ENCODE measurements at places on chromosomes 13 and 19.

- no peak for DNase-seq
These were observed 35.1 kb downstream of the USPL1 start for GRCh38 chr13:30652746-30653386.

DNA sequence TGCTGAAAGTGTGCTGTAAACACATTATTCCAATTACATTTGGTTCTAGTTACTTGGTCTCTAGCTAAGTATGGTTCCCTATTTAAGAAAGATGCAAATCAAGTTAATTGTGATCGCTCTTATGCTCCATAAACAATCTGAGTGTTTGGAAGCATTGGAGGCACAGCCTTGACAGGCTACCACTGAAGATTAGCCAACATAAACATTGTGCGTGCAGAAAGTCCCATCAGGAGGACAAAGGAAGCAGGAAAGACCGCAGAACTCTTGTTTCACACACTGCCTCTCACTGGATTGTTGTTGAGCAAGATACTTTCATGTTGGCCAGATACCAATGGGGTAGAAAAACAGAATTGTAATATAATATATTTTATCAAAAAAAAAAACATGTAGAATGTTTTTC, 814.4 kb downstream of the EFNB2 start:
- DNase-seq: no peak

GRCh38 chr19:18743784-18744418, 47.2 kb downstream of the COMP start:
- DNase-seq: peak; percentile 52

GRCh38 chr19:38932425-38933179, 1.9 kb downstream of the MRPS12 start:
- peak; percentile 50 for DNase-seq

DNA sequence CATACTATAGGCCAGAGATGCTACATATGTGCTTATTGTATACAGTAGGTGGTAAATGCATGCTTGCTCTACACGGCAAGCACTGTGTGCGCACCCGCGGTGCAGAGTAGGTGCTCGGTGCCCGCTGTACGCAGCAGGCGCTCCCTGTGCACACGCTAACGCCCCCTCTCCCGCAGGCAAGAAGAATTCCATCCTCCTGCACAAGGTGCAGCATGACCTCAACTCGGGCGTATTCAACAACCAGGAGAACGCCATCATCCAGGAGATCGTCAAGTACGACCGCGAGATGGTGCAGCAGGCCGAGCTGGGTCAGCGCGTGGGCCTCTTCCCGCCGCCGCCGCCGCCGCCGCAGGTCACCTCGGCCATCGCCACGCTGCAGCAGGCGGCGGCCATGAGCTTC, 17.7 kb downstream of the POLRMT start:
- DNase-seq: no peak

DNA sequence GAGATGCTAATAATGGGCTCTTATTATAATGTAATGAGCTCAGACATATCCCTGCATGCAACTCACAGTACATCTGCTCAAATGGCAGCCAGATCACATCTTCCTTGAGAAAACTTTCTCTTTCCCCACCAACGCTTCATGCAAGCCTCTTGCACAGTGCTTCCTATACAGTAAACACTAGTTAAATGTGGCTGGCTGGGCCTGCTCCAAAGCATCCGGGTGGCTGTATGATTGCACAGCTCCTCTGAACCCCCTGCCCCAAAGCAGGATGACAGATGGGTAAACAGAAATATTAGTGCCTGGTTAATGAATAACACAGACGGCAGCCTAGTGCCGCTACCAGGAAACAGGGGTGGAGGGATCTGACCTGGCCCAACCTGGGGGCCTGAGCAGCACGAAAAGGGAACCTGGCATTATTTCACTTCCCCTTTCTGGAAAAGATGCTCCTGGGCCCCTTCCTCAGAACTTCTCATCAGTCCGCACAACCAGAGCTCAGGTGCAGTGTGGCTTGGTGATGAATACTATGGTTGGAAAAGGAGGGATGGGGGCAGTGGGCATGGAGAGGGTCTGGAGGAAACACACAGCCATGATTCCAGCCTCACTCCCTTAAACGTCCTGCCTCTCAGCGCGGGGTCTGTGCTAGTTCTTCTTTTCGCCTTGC, 10.8 kb downstream of the FFAR2 start:
- no peak for DNase-seq

- no peak for DNase-seq
These were observed 21.8 kb upstream of the PNMA8B start for GRCh38 chr19:46517471-46517870.

- no peak for DNase-seq
These were observed 50.7 kb downstream of the ZNF723 start for GRCh38 chr19:22882797-22883196.

GRCh38 chr19:8445488-8446001, 770 bp downstream of the HNRNPM start:
- peak; percentile 68 for DNase-seq

GRCh38 chr13:78485803-78486202, 117.5 kb downstream of the POU4F1 start:
- DNase-seq: no peak

- DNase-seq: no peak
These were observed 4.5 kb downstream of the CCNA1 start for GRCh38 chr13:36436811-36437210.

GRCh38 chr13:32581177-32581786, 5.0 kb upstream of the PDS5B start:
- no peak for DNase-seq

DNA sequence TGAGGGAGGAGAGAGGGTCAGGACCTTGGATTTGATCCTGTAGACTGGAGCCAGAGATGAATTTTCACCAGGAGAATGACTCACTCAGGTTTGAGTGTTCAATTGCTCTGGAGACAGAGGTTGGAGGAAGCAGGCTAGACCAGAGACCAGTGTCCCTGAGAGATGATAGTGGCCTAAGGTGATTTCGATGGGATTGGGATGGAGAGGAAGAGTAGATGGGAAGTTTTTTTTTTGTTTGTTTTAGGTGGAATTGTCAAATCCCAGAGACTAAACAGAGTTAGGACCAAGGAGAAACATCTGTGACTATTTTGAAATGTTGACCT, 2.3 kb downstream of the CEBPG start:
- no peak for DNase-seq

DNA sequence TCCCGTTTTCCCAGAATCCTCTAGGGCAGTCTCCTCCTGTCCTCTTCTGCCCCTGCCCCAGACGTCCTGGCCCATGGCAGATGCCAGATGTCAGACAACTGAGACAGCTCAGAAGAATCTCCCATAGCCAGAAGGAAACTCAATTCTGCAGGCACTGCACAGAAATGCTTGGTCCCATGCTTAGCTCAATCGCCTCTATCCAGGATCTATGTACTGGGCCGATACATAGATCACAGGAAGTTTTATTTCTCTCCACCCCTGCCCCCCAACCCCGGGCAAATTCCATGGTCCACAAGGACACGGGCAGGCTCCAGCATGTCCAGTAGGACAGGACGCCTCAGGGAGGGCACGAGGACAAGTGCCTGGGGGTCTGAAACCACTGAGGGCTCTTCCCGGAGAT, 4.8 kb downstream of the MBD3 start:
- no peak for DNase-seq

GRCh38 chr19:50505856-50506611, 5.0 kb downstream of the JOSD2 start:
- DNase-seq: no peak

- no peak for DNase-seq
These were observed 265.7 kb downstream of the DIAPH3 start for GRCh38 chr13:59898066-59898465.

- DNase-seq: peak; percentile 80
These were observed 11.6 kb upstream of the OR1M1 start for GRCh38 chr19:9075064-9075949.

DNA sequence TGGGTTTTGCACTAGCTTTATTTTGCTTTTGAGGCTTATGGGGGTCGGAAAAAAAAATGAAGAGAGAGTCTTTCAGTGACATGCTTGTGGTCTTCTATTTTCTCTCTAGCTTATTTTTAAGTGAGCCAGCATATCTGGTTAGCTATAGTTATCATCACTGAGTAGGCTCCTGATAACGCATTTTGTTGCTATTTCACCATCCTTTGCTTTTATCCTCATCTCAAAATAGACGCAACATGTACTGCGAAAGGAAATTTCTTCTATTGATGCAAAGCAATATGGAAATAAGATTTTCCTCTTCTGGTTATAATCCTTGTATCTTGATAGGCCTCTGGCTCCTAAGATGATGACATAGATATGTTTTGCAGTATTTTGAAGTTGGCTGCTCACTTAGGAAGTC, 273.8 kb downstream of the OXGR1 start:
- no peak for DNase-seq

DNA sequence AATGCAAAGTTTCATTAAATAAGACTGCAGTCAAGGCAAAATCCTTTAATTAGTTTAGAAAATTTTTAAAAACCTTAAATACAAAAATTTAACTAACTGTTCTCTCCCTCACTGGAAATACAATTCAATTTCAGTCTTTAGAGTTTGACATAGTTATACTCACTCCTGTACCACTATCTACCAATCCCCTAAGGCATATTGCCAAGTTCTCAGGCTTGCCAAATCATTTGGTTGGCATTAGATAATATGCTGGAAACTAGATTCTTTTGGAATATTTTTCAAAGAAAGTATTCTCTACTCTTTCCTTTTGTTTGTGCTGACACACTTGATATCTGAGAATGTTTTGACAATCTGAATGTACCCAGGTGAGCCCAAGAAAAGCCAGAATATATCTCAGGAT, 77.2 kb downstream of the TSC22D1 start:
- no peak for DNase-seq

GRCh38 chr19:15640294-15640903, at the start of gene CYP4F3:
CYP4F3 (plus strand) TSS chr19:15640897; CDS start chr19:15641416, 519 bp downstream.
- peak; percentile 36 for DNase-seq

GRCh38 chr19:262125-262524, 29.1 kb downstream of the PLPP2 start:
- DNase-seq: no peak

DNA sequence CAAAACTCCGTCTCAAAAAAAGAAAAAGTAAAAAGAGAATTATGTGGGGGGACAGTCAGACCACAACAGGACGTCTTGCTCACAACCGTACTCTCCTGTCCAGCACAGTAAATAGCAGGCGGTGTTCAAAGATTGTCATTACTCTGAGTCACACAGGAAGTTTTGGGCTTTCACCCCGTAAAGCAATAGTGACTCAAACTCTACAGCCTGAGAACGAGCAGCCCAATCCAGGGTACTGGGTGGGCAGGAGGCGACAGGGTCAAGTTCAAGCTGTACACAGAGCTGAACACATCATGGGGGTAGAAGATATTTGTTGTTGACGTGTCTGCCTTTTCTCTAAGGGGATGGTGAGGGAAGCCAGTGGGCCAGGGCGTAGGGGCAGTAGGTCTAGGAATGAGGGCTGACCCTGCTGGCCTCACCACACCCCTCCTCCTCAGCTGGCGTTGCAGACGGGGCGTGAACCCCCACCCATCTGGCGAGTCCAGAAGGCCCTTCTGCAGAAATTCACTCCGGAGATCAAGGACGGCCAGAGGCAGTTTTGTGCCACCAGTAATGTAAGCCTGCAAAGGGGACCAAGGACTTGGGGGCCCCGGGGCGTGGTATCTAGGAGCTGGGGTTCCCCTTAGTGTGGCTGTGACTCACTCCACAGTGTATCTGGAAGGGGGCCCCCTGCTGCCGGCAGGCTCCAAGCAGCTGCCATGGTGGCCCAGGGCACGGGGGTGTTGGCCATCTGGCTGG, 23.3 kb downstream of the PRR12 start:
- DNase-seq: no peak

GRCh38 chr19:8577247-8577646, at the start of gene MYO1F:
MYO1F (minus strand) TSS chr19:8577442; CDS start chr19:8577309, 133 bp downstream.
- DNase-seq: no peak

- peak; percentile 69 for DNase-seq
These were observed 29.7 kb downstream of the NAXD start for GRCh38 chr13:110644892-110645521.

GRCh38 chr13:91241221-91241933, 106.1 kb upstream of the MIR17HG start:
- DNase-seq: no peak

GRCh38 chr13:52353193-52353592, 52.8 kb downstream of the THSD1 start:
- no peak for DNase-seq

DNA sequence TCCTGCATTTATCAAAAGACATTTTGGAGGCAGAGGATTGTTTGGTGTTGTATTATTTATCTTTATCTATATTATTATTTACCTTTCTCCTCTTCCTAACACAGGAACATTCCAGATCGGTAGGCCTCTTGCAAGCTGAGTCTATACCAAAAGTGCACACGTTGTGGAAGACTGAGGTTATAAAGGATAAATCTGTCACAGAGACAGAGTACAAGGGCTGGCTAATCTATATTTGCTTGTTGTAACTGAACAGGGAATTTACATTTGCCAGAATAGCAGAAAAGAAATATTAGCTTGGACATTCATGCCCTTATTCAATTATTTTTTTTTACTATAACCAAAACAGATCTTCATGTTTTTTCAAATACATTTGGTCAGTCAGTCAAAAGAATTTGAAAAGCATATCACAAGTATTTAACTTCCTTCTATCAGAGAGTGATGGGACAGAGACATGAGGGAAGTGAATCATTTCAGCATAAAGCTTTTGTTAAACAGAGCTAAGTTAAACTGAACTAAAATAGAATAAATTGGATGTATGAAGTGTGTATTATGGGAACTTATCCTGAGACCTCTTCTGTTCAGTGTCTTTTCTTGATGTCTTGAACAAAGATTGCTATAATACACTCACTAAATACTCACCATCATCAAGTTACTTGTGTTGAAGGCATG, 352.5 kb downstream of the DNAJC15 start:
- no peak for DNase-seq

- no peak for DNase-seq
These were observed 256 bp downstream of the MICOS13 start for GRCh38 chr19:5680084-5680436.

GRCh38 chr19:40813182-40813581, 14.2 kb downstream of the EGLN2 start:
- DNase-seq: peak; percentile 68

- DNase-seq: peak; percentile 37
These were observed 919 bp downstream of the DACT3 start for GRCh38 chr19:46660008-46660517.

GRCh38 chr19:23281663-23282276, 31.6 kb upstream of the ZNF724 start:
- DNase-seq: no peak

DNA sequence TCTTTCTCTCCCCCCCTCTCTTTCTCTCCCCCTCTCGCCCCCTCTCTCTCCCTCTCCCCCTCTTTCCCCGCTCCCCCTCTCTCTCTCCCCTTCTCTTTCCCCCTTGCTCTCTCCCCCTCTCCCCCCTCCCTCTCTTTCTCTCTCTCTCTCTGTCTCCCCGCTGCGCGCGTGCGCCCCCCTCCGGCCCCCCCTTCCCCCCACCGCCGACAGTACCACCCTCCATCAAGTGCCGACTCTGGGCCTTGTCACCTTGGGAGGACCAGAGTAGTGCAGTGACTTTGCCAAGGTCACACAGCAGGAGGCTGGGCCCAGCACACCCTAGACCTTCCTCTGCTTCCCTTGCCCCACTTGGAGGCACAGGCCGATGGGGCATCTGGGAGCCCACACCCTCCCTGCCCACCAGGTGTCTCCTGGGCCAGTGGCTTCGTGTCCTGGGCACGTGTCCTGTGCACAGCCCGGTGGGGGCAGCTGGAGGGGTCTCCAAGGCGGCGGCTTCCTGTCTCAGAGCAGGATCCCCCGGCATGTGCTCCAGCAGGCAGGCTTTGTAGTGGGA, 121.6 kb downstream of the KDM4B start:
- DNase-seq: no peak

Data from ovary (tissue), 10 donors.